ENCODE measurements at places on chromosomes 2 and 18. TPM values are rescaled to one million over a fixed set of nuclear protein-coding genes. Genes with fewer than 3 reads are reported as not detected.

Gene SERPINB13
- polyA plus RNA-seq = not detected

Gene MORN2
- 23.7 TPM for polyA plus RNA-seq

Gene CD302
- 5.1 TPM for polyA plus RNA-seq

Gene EFR3B
- polyA plus RNA-seq = 1.5 TPM

Gene IHH
- not detected for polyA plus RNA-seq

Gene KIF5C
- polyA plus RNA-seq = 4.7 TPM

Gene UGT1A4
- not detected for polyA plus RNA-seq

Gene KCNK3
- 0.16 TPM for polyA plus RNA-seq

Gene MDH1B
- 1.7 TPM for polyA plus RNA-seq

Gene IL36G
- polyA plus RNA-seq = not detected

Gene IL36B
- polyA plus RNA-seq = not detected

Gene HAAO
- not detected for polyA plus RNA-seq

Gene HOXD11
- polyA plus RNA-seq = not detected

Gene APLF
- polyA plus RNA-seq = 1.1 TPM

Gene RGPD4
- polyA plus RNA-seq = 0.02 TPM

Gene GPC1
- polyA plus RNA-seq = 49.0 TPM

Gene ANKRD36B
- polyA plus RNA-seq = 5.2 TPM

Gene LGALSL
- polyA plus RNA-seq = 6.5 TPM
